AG08396 (cell line): ENCODE measurements at places on chromosomes 3 and 15.

GRCh38 chr3:40103829-40104228 is 205.7 kb upstream of the EIF1B start:
- DNase-seq, result no peak

GRCh38 chr3:144127700-144128099 is 156.1 kb downstream of the DIPK2A start:
- DNase-seq, result no peak

DNA sequence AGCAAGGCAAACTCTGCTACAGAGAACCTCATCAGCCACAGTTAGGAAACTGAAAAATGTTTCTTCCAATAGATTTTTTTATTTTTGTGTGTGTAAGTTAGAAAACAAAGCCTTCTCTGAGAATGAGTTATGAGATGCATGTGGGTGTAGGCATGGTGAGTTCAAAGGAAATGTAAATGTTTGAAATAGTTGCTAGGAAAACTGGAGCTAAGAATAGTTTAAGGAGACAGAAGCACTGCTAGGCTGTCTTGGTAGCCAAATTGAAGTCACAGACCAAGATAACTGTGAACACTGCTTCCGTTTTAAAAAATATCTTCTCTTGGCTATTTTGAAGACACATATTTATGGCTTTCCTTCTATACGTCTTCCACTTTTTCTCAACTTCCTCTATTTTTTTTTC is 1501.2 kb upstream of the CADM2 start:
- DNase-seq, result no peak

DNA sequence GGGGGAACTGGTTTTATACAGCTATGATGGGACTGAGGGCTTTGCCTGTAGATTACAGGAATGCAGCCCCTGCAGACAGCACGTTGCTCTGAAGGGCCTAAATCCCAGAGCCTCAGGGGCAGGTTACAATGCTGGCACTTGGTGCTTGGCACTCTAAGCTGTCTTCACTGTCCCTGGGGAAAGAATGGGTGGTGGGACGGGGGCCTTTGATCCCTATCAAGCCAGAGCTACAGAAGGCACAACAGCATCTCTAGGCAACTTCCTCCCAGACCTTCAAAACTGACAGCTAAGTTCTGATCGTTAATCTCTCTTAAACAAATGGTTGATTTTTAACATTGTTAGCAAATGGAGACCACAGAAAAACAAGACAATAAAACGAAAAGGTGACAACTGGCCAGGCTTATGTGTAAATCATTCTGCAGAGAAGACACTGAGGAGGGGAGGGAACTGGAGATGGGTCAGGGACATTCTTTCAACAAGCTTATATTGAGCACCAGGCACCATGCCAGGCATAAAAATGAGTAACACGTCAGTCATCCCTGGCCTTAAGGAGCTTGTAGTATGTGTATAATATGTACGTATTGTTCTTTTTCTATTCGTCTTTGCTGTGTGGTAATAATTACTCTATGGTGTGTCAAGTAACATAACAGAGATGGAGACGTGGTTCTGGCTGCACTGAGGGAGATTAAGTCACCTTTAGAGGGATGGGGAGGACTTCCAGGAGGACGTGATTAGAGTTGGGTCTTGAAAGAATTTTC is 49.1 kb downstream of the CA12 start:
- DNase-seq, result peak; percentile 72

DNA sequence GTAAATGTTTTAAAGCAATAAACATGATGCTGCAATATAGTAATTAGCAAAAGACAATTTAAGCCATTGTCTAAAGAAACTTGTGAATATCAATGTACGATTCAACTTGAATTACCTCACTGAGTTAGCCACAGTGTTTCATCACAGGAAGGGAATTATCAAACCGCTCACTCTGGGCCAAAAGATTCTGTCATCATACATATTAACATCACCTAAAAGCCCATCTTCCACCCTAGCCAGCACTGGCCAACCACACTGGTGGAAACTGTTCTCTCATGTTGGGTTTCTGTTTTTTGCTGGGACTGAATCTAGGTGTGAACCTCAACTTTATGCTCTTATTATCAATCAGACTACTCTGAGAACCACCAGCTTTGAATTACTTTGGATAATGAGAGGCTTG is 497.7 kb upstream of the THBS1 start:
- no peak for DNase-seq

DNA sequence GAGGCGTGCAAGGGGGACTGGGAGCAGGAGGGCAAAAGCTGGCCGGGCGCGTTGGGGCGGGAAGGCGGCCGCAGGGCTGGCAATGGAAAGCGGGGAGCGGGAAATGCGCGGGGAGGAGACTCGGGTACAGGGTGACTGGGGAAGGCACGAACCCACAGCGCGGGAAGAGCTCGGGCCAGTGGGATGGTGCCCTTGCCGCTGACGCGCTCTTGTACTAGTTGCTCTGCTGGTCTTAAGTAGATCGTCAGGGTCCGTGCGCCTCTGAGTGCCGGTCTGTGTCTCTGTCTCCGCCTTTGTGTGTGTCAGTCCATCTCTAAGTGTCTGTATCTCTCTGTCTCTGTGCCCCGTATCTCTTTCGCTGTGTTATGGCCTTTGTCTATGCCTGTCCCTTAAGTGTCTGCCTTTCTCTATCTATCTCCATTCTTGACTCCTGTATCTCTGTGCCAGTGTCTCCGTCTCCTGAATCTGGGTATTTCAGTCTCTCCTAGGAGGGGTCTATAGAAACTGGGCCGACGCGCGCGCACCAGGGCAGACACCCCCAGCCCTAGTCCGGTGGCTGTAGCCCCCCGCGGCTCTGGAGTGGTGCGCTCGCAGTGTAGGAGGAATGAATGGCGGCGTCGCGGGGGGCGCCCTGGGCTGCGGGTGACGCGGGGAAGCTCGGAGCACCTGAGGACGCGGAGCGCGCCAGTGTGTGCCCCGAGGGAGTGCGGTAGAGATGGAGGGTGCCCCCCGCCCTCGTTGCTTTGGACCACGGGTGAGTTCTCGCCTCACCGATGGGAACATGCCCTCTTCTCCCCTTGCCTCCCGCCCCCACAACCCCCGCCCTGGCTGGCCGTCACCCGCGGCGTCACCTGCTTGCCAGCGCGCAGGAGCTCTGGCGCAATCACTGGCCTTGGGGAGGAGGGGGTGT is 756 bp upstream of the CAMK2N2 start:
- peak; percentile 71 for DNase-seq

DNA sequence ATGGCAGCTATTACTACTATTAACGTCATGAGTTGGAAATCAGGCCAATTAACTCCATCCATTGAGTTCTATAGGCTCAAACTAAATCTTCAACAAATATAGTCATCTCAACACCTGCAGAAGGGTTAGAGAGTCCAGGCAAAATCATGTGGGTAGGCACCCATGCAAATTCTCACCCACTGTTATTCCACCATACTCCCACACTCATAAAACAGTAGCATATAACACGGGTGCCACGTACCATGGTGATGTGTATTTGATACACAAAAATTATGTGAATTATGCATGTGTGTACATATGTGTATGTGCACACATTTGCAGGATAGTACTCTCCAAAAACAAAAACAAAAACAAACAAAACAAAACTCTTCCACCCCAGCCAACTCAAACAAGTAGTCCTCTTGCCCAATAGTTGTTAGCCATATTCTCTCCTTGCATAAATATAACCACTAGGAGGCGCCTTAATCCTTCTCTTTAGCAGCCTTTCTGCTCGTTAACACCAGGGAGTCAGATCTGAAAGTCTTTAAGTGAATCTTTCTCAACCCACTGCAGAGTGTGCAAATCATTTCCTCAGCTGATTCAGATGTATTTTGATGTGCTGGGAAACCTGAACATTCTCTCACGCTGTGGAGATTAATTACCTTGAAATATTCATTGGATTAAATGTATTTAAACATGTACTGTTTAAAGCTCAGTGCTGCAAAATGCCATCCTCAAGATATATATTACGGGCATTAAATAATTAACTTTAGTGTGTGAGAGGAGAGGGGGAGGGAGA is 38.0 kb upstream of the COPB2 start:
- DNase-seq, result peak; percentile 67

DNA sequence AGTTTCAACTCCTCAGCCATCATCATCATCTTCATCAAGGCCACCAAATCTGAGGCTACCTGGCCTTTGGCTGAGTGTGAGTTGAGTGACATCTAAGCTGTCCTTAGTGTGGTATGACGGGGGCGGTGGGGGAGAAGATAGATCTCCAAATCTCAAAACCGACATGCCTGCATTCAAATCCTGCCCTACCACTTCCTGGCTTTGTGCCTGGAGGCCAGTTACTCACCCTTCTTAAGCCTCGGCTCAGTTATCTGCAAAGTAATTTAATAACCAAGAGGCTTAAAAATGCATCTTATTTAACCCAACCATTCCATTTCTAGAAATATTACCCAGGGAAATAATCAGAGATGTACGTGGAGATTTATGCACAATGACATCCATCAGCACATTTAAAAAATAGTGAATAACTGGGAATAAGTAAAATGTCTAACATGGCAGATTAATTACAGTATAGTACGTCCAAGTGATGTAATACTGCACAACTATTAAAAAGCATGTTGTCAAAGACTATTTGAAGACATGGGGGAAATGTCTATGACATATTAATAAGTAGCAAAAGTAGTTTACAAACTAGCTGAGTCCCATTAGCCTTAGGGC is 167.4 kb downstream of the NTRK3 start:
- DNase-seq, result no peak

DNA sequence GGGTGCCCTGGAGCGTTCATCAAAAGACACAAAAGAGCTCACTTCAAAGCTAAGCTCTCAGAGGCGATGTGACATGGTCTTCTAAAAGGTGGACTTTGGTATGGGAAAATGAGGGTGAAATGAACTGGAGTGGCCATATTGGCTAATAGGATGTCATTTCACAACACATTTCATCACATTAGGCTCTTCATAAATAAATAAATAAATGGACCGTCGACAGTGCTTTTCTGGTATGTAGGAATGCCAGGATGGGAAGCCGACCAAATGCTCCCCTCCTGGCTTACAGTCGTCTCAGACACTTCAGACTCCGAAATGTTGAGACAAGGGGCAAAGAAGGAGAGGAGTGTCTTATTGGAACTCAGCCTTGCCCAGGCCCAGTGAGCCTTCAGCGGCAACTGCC is 383.0 kb downstream of the NTRK3 start:
- no peak for DNase-seq

DNA sequence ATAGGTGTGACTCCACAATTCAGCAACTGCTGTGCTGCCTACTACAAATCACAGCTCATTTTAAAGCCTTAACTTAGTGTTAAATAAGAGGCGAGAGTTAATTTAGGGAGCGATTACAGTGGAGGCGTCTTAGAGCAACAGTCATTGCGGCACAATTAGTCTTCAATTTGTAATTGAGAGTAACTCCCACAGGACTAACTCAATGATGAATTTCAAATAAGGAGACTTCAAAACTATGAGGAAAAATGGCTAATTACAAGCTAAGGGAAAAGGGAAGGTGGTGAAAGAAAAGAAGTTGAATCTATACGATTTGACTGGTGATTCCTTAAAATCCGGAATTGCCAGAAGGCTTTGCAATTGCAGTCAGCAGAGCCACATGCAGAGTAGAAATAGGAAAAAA is 63.7 kb upstream of the FOXB1 start:
- DNase-seq, result no peak

- DNase-seq, result peak; percentile 65
Observed at GRCh38 chr3:86793786-86794185, 197.2 kb downstream of the VGLL3 start.

DNA sequence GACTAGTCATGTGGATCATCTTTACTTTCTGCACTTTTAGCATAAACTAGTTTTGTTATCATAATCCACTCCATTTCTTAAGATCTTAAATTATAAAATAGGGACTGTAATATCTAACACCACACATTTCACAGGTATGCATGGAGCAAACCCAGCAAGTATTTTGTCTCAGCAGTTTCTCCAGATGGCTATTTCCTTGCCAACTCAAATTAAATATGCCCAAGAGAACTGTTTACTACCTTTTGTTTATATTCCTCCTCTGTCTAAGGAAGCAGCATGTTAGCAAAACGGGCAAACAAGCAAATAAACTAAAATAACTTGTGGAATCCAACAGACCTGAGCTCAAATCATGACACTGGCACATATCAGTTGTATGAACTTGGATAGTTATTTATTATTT is 379.8 kb downstream of the LSAMP start:
- DNase-seq, result no peak

DNA sequence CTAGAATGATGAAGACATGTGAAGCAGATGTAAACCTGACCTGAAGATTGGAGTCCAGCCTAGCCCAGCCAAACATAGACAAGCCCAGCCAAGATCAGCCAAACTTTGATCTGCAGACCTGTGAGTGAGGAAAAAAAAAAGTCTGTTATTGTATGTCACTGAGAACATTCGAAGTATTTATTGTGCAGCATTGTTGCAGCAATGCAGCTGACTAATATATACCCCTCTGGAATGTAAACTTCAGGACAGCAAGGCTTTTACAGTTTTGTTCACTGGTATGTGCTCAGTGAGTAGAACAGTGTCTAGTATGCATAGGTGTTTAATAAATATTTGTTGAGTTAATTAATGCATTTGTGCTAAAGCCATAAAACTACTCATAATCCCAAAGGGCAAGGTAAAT is 23.4 kb downstream of the TMEM202 start:
- DNase-seq, result no peak

- DNase-seq, result no peak
Observed at GRCh38 chr15:70100474-70101341, 3.0 kb upstream of the TLE3 start.

- no peak for DNase-seq
Observed at GRCh38 chr3:105728771-105729312, 140.0 kb downstream of the CBLB start.

- DNase-seq, result no peak
Observed at GRCh38 chr3:167929968-167930367, 165.8 kb downstream of the GOLIM4 start.

DNA sequence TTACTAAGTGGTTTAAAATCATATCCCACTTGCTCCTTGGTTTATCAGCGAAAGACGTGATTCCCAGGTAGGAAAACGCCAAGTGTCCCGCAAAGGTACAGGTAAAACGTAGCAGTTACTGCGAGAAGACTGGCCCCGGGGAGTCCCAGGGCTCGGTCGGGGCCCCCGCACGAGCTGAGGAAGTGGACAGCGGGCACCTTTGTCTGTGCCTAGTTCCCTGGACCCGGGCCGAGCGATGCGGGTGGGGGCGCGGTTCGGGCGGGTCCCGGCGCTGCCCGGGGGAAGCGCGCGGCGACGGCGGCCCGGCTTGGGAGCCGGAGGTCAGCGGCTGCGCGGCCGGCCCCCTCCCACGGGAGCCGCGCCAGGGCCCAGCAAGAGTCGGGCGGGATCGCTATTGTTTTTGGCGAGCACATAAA is 864 bp upstream of the NEO1 start:
- DNase-seq, result no peak

GRCh38 chr3:122679882-122680474 is 661 bp upstream of the PARP14 start:
- peak; percentile 19 for DNase-seq

GRCh38 chr3:152269056-152269830 is 514 bp downstream of the MBNL1 start:
- DNase-seq, result peak; percentile 57
